G401 (cell line): ENCODE measurements at places on chromosomes 1 and 21. TPM values are rescaled to one million over a fixed set of nuclear protein-coding genes. Genes with fewer than 3 reads are reported as not detected.

The RGS1 gene
- 74.0 and 79.0 TPM in 2 replicates for total RNA-seq

The DLGAP3 gene
- 3.1 and 4.5 TPM in 2 replicates for total RNA-seq

The HEYL gene
- total RNA-seq, result 0.07 and 1.2 TPM in 2 replicates

The LCE1C gene
- not detected in 2 replicates for total RNA-seq

The LEPR gene
- total RNA-seq, result 4.1 and 4.4 TPM in 2 replicates

The IL19 gene
- total RNA-seq, result not detected in 2 replicates

The ARTN gene
- not detected in 2 replicates for total RNA-seq

The OVAAL gene
- total RNA-seq, result not detected in 2 replicates

The TENT5C gene
- 0.25 and 0.85 TPM in 2 replicates for total RNA-seq
